ENCODE measurements at places on chromosomes 13 and 19.
A peak's percentile ranks its signal among the peaks of the same experiment; 100 is the strongest.

DNA sequence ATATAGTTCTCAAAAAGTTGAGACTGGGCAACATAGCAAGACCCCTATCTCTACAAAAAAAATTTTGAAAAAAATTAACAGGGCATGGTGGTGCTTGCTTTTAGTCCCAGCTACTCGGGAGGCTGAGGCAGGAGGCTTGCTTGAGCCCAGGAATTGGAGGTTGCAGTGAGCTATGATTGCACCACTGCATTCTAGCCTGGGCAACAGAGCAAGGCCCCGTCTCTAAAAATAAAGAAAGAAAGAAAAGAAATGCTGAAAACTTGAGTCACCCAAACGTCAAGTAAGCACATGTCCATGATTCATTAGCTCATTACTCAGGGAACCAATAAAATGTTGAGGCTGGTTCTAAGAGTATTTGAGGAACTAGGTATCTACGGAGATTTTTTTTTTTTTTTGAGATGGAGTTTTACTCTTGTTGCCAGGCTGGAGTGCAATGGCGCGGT is 33.9 kb upstream of the SEMA6B start:
- peak; percentile 86 for DNase-seq

GRCh38 chr13:95246292-95247082 is 54.8 kb downstream of the ABCC4 start:
- peak; percentile 45 for DNase-seq

DNA sequence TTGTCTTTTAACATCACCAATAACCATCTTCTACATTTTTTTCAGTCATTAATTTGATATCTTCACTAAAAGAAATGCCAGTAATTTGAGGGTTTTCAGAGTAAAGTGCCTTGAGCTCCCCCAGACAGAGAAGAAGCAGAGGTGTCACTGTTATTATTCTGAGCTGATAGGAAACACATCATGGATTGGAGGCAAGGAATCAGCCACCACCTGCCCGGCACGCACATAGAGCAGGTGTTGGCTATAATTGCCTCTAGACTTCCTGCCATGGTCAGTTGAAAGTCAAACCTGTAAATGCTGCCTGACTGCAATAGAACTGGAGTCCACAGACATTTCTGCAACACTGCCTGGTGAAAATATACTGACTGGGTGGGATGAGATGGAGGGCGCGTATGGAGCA is 776.6 kb downstream of the UQCRFS1 start:
- DNase-seq, result no peak

- DNase-seq, result no peak
Observed at GRCh38 chr13:109481040-109481439, 305.3 kb downstream of the IRS2 start.

GRCh38 chr13:24323036-24323738 is 13.8 kb downstream of the C1QTNF9 start:
- DNase-seq, result no peak

DNA sequence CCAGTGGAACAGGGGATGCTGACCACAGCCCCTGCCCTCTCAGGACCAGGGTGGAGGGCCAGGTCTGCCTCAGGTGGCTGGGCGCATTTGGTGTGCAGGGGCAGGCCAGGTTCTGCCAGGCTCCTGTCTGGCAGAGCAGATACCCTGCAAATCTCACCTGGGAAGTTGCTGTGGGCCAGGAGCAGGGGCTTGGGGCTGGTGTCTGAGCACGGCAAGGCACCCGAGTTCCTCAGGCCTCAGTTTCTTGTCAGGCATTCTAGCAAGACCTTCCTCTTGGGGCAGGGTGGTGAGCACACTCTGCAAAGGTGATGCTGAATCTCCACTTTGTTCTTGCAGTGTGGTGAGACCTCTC is 1.1 kb downstream of the CRTC1 start:
- no peak for DNase-seq
